ENCODE measurements at places on chromosomes 4 and X. TPM values are rescaled to one million over a fixed set of nuclear protein-coding genes. Genes with fewer than 3 reads are reported as not detected.

The ETDB gene
- not detected for total RNA-seq

The POF1B gene
- not detected for total RNA-seq

The GRID2 gene
- not detected for total RNA-seq

The ATOH1 gene
- total RNA-seq = not detected

The IBSP gene
- total RNA-seq = not detected

The HSPA4L gene
- total RNA-seq = 13.1 TPM

The BDH2 gene
- 55.9 TPM for total RNA-seq

The FHL1 gene
- 5.3 TPM for total RNA-seq

The TNIP2 gene
- total RNA-seq = 74.0 TPM

The ADH1C gene
- not detected for total RNA-seq

The SHROOM3 gene
- 19.0 TPM for total RNA-seq

The UFSP2 gene
- 46.8 TPM for total RNA-seq

The CENPVL3 gene
- total RNA-seq = not detected

The SORCS2 gene
- 0.78 TPM for total RNA-seq

The ARR3 gene
- total RNA-seq = not detected

The CCDC149 gene
- 2.8 TPM for total RNA-seq

The SLC2A9 gene
- not detected for total RNA-seq

The MID1IP1 gene
- total RNA-seq = 9.5 TPM

The MBNL3 gene
- 0.17 TPM for total RNA-seq

The MRFAP1L1 gene
- 90.6 TPM for total RNA-seq

The CSN1S1 gene
- not detected for total RNA-seq

The CCNA2 gene
- 148 TPM for total RNA-seq

The SPATA4 gene
- 0.19 TPM for total RNA-seq

The ARX gene
- 0.03 TPM for total RNA-seq

The DAPP1 gene
- not detected for total RNA-seq

The SNX25 gene
- total RNA-seq = 63.1 TPM

The PPM1K gene
- total RNA-seq = 9.5 TPM

The PRKX gene
- total RNA-seq = 29.1 TPM

The LNX1 gene
- total RNA-seq = 1.9 TPM

The KIAA1210 gene
- 0.10 TPM for total RNA-seq

The CNGA1 gene
- total RNA-seq = not detected

The FDCSP gene
- total RNA-seq = not detected

The PABPC4L gene
- 7.8 TPM for total RNA-seq

The AKAP4 gene
- total RNA-seq = not detected

The PPBP gene
- not detected for total RNA-seq

The ARFIP1 gene
- 52.6 TPM for total RNA-seq

The GC gene
- not detected for total RNA-seq

The PABPC1L2A gene
- not detected for total RNA-seq

The CD38 gene
- total RNA-seq = not detected

The CISD2 gene
- 67.8 TPM for total RNA-seq

The TRO gene
- 3.3 TPM for total RNA-seq

The CDX4 gene
- not detected for total RNA-seq

The NEK1 gene
- total RNA-seq = 7.8 TPM

The RTL3 gene
- not detected for total RNA-seq

The SATL1 gene
- not detected for total RNA-seq
